KBM-7 (cell line): ENCODE measurements at places on chromosomes 6 and 20.

DNA sequence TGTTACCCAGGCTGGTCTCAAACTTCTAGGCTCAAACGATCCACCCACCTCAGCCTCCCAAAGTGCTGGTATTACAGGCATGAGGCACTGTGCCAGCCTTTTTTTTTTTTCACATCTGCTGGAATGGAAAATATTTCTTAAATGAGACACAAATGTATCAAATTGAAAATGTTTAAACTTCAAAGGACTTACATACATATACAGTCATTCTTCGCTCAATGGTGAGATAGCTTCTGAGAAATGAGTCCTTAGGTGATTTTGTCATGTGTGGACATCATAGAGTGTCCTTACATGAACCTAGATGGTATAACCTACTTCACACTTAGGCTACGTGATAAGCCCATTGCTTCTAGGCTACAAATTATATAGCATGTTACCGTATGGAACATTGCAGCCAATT, 43.1 kb downstream of the MICA start:
- DNase-seq: no peak

DNA sequence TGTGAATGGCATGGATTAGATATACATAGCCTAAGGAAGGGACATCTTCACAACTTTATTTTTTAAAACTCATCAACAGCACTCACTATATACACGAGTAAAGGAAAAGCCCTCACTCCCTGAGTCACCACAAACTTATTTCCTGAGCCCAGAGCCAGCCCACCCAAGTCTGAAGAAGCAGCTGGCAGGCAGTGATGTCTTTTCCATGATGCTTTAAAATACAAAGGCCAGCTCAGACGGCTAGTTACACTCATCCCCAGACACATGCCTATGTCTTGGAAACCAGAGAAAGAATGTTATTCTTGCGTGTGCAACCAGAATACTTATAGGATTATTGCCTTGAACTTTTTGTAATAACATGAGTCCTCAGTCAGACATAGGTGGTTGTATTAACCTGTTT, 114.4 kb downstream of the ADGRG6 start:
- DNase-seq: no peak

- DNase-seq: no peak
Observed at GRCh38 chr6:16694781-16695578, 66.3 kb downstream of the ATXN1 start.

DNA sequence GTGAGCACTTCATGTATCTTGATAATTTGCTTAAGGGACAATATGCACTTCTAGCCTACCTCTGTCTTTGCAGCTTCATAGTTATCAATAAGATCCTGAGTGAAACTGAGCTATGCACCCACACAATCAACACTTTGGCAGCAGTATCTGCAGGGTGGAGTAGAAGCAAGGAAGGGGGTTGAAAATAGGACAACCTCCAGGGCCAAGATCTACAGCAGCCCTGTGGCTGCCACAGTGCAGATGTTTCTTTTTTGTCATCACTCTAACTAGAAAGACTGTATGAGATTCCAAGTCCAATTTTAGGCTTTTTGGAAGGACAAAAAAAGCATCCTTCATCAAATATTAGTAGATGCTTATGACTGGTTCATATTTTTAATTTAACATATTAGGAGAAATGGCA, 336.1 kb upstream of the CITED2 start:
- DNase-seq: no peak

DNA sequence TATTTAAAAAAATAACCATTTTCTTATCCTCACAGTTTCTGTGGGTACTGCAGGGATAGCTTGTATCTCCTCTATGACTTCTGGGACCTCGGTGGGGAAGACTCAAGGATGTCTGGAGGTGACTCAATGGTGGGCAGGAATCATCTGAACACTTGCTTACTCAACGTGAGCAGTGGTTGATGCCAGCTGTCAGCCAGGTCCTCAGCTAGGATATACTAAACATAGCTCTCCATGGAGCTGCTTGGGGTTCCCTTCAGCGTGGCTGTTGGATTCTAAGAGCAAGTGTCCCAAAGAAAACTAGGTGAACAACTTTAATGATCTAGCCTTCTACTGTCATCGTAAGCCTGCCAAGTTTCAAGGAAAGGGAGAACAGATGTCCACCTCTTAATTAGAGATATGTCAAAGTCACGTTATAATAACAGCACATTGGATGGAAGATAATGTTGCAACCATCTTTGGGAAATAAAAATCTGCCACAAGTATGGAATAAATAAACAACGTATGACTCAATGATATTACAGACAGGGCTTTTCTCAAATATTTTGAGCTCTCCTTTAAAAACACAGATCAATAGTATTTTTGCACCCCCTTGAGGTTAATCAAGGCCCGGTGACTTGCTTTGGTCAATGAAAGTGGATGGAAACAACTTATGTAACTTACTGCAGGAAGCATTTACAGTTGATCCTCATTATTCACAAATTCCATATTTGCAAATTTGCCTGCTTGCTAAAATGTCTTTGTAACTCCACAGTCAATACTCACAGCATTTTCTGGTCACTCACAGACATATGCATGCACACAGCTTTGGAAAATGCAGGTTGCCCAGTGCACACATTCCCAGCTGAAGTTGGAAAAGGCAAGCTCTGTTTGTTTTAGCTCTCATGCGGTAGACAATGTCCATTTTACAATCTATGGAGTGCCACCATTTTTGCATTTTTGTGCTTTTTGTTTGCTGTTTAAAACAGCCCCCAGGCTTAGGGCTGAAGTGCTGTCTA, 6.6 kb upstream of the HEBP2 start:
- DNase-seq: no peak

DNA sequence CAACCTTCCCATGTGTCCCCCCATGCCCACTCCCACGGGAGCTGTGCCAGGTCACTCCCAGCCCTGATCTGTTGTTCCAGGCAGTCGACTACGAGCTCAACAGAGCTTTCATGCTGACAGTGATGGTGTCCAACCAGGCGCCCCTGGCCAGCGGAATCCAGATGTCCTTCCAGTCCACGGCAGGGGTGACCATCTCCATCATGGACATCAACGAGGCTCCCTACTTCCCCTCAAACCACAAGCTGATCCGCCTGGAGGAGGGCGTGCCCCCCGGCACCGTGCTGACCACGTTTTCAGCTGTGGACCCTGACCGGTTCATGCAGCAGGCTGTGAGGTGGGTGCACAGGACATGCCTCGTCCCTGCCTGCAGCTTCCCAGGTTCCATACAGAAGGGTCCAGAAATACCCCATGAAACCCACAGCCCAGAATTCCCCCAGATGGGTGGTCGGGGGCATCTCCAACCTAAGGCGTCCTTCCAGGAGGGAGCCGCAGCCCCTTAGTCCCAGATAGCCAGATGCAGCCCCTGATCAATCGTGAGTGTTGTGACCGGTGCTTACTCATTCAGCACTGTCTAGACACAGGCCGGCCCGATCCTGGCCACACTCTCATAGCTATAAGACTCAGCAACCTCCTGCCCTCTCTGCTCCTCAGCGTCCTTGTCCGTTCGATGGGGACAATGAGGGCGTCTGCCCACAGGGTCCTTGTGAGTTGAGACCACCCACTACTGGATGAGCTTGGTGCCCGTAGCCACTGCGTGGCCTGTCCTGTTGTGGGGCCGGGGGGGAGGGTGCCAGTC, 142.1 kb downstream of the TAF4 start:
- no peak for DNase-seq

GRCh38 chr6:134585517-134585873, 267.6 kb upstream of the SGK1 start:
- DNase-seq: peak; percentile 25

DNA sequence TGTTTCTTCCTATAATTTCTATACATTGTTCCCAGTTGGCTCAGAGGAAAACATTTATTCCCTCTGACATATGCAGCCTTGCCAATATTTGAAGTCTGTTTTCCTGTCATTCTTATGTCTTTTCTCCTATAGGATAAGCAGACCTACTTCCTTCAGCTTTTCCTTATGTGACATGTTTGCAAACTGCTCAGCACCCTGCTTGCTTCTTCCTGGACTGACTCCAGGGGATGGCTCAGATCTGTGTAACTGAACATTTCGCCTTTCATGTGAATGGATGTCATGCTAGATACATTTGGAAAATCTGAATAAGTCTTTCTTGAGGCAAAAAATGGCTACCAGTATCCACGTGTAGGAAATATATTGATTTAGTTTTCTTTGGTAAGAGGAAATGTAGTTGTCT, 113.2 kb downstream of the CARMIL1 start:
- DNase-seq: no peak

DNA sequence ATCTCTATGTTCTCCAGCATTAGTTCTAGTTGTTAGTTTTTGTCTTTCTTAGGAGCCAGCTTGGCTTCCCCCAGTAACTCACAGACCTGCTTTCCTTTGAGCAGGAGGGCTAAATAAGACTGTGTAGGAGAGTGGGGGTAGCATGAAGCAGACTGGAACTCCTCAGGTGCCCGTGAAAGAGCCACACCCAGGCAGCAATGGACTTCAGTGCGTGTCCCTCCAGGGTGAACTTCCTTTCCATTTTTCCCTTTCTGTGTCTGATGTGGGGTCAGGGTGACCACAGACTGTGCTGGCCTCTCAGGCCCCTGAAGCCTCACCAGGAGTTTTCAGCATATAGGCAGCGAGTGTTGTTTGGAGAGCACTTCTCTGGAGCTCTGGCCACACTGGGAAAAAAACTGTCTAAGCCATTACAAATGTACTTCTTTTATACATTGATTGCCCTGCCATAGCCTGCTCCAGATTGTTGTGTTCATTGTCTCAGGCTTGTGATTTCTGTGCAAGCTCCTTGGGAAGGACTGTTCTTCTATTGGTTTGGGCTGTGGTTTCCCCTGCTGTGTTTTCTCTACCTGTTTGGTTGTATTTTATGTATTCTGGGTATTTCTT, 55.7 kb downstream of the SH3BGRL2 start:
- no peak for DNase-seq

- DNase-seq: no peak
Observed at GRCh38 chr6:62392291-62392690, 106.3 kb upstream of the KHDRBS2 start.

- no peak for DNase-seq
Observed at GRCh38 chr6:153412519-153412918, 281.4 kb upstream of the RGS17 start.

- no peak for DNase-seq
Observed at GRCh38 chr20:57384953-57385761, 6.0 kb upstream of the RBM38 start.

GRCh38 chr6:162849269-162849668, 121.5 kb downstream of the PACRG start:
- no peak for DNase-seq

DNA sequence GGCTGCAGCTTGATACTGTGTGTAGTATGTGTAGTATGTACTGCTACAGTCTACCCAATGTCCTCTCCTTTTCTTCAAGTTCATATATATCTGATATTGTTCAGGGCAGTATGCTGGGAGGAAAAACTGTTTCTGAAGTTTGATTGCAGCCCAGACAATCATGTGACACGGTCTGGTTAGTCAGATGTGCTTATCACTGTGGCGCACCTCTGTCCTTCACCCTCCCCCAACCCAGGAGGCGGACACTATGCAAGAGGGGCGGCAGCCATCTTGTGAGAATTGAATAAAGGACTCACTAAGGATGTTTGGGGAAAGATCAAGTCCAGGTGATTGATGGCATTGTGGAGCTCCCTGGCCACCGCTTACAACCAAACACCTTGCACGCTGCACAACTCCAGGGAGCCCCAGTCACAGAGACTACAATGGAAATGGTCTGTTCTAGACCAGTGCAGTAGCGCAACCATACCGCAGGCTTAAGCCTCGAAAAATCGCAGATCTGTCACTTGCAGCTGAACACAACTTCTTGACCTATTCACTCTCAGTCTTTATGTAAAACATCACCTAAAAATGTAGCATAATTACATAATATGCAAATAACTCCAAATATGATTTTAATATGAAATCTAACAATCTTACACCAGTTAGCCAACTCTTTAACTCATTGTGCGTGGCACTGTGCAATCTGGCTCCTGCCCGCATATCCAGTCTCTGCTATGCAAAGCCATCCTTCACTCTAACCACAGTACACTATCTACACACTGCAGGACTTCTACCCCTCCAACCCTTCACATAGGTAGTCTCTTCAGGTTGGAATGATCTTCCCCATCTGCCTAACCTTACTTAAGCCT, 79.3 kb downstream of the VGLL2 start:
- DNase-seq: no peak

- no peak for DNase-seq
Observed at GRCh38 chr6:101626269-101626668, 232.8 kb downstream of the GRIK2 start.

GRCh38 chr6:144493035-144493910, 208.1 kb downstream of the UTRN start:
- no peak for DNase-seq

DNA sequence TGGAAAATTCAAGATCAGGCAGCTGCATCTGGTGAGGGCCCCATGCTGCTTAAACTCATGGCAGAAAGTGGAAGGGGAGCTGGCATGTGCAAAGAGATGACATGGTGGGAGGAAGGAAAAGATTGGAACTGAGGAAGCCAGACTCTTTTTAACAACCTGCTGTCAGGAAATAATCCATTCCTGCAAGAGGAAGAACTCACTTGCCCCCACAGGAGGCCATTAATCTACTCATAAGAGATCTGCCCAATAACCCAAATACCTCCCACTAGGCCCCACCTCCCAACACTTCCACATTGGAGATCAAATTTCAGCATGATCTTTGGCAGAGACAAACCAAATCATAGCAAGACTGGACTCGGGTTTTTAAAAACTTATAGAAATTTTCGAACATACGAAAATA, 200.5 kb upstream of the KCNQ5 start:
- peak; percentile 23 for DNase-seq

GRCh38 chr20:54608039-54608745, 132.8 kb downstream of the DOK5 start:
- DNase-seq: no peak

- DNase-seq: no peak
Observed at GRCh38 chr6:158643836-158644230, 710 bp downstream of the DYNLT1 start.

- no peak for DNase-seq
Observed at GRCh38 chr6:123551939-123552707, 84.6 kb downstream of the TRDN start.

- peak; percentile 2 for DNase-seq
Observed at GRCh38 chr6:72218125-72218524, 331.8 kb downstream of the RIMS1 start.
